ENCODE measurements at places on chromosomes 3 and 15.
A peak's percentile ranks its signal among the peaks of the same experiment; 100 is the strongest.

DNA sequence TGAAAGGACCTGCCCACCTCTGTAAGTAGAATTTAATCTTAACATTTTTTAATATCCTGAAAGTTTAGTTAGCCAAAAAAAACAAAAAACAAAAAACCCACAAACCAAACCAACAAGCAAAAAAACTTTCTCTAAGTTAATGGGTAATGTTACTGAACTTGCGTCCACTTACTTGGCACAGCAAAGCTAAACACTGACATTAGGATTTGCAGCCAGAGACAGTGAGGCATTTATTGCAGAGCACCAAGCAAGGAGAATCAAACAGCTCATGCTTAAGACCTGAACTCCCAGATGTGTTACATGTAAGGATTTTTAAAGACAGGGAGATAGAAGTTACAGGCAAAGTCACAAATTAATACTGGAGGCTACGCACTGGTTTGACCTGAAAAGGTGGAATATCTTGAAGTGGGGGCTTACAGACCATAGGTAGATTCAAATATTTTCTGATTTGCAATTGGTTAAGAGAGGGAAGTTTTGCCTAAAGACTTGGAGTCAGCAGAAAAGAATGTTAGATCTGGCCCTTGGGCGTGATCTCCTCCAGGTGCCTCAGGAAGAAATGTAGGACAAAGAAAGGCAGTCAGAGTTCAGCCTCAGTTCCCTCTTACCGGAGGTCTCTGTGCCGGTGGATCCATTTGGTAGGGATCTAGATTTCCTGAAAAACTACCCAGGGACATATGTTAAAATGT is 205.0 kb downstream of the ADAMTSL3 start:
- no peak for DNase-seq

- DNase-seq, result no peak
These were observed 45.0 kb downstream of the CCR1 start for GRCh38 chr3:46162975-46163555.

DNA sequence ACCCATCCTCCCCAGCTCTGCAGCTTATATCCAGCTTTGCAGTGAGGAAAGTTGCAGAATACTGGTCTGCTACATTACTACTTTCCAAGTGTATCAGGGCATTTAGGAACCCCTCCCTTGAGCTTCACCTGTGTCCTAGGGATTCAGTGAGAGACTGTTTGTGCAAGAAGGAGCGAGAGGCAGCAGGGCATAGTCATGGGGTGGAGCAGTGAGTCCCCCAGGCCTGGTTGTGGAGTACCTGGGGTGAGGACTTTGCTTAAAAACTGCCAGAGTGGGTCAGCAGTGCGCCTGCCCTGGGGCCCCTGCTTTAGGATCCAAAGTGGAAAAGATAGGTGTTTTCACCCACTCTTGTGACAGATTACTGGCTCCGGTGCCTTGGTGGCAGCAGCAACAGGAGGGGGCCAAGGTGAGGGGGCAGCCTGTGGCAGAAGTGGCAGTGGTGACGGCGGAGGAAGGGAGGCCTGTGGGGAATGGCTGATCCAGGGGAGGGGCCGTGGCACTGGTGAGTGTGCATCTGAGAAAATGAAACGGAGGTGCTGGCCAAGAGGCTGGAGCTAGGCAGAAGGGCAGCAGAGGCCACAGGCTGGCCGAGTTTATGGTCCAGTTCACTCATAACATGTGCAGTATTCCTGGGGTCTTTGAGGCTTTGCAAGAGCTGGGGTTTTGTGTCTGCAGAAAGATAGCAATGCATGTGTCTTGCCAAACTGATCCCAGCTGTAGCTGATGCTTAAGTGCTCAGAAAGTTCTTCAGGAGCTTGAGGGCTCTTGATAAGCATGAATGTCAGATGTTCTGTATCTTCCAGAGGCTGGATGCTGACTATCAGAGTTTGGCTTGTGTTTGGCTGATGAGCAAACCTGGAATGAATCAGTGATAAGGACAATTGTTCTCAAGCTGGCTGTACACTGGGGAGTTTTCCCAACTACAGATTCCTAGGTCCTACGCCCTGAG is 43.4 kb downstream of the GOLGA6A start:
- no peak for DNase-seq

- DNase-seq, result no peak
These were observed 99.2 kb downstream of the FHIT start for GRCh38 chr3:61152071-61152470.

DNA sequence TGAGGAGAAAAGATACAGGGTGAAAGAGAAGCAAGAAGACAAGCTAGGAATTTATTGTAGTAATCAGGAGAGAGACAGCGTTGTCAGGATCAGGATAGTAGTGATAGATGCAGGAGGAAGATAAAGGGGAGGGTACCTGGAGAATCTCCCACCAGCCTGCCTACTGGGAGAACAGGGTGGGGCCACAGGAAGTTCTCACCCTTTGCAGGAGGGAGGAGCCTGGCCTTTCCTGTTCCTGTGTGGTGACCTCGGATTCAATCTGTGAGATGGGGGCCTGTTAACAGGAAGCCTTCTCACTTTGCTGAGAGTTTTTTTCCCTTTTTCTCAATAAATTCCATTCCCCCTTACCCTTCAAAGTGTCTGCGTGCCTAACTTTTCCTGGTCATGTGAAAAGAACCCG is 37.6 kb downstream of the GMPS start:
- DNase-seq, result no peak

GRCh38 chr15:90358124-90359033 is 6.3 kb downstream of the ZNF774 start:
- no peak for DNase-seq

DNA sequence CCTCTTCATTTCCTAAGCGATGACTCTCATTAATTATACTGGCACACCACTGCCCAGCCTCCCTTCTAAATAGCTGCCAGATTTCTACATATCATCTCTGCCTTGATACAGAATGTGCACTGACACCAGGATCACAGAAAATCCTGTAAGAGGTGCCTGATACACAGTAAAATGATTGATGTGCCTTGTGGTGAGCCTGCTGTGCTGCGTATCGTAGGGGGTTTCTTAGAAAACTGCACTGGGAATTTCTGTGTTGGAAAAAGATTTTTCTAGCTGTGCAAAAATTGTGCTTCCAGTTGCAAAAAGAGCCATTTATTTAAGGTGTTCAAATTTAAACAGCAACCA is 3.0 kb upstream of the PLCH1 start:
- no peak for DNase-seq

- DNase-seq, result no peak
These were observed 13.4 kb downstream of the SCAMP5 start for GRCh38 chr15:75008629-75009326.

GRCh38 chr15:83118291-83118827 is 10.9 kb downstream of the TM6SF1 start:
- DNase-seq, result no peak

- DNase-seq, result no peak
These were observed 177.5 kb downstream of the RAB11A start for GRCh38 chr15:66046751-66047150.

DNA sequence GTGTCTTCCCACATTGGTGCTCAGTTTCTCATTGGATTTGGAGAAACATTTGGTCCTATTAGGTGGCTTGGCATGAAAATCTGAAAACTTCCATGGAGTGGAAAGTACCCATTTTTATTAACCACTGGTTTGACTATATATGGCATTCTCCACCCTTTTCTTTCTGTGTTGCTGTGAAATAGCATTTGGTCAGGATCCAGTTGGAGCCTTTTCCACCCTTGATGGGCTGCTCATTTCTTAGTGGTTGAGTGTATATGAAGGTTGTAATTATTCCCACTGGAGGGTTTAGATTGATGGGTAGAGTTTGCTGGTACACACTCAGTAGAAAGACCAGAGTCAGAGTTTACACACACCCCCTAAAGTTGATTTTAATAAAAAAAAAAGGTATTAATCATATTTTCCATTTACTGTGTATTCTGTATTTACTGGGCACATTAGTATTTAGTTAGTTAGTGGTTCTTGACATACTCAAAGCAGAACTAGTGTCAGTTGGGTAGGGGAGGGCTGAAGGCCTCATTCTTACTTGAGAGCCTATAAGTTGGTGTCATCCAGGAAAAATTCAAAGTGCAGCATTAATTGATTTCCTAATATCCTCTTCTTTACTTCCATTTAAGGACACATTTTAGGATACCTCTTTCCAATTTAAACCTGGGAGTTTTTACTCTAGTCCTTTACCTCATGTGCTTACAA is 69.5 kb downstream of the FLNB start:
- no peak for DNase-seq

- DNase-seq, result no peak
These were observed 58.8 kb upstream of the XCR1 start for GRCh38 chr3:46086083-46086437.

GRCh38 chr3:38117748-38118420 is 19.0 kb downstream of the ACAA1 start:
- DNase-seq, result peak; percentile 40

- DNase-seq, result no peak
These were observed 10.7 kb upstream of the SLC15A2 start for GRCh38 chr3:121883507-121883906.

DNA sequence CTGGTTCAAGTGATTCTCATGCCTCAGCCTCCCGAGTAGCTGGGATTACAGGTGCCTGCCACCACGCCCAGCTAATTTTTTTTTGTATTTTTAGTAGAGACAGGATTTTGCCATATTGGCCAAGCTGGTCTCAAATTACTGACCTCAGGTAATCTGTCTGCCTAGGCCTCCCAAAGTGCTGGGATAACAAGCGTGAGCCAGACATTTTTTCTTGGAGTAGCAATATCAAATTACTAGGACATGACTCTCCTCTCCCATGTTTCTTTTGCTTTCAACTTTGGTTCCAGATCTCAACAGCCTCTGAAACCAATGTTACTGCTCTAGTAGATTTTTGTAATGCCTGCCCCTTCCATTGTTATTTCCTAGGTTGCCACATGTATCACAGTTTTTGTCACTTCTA is 462.0 kb downstream of the GBE1 start:
- no peak for DNase-seq

GRCh38 chr15:50810128-50810527 is 44.6 kb upstream of the SPPL2A start:
- DNase-seq, result no peak

DNA sequence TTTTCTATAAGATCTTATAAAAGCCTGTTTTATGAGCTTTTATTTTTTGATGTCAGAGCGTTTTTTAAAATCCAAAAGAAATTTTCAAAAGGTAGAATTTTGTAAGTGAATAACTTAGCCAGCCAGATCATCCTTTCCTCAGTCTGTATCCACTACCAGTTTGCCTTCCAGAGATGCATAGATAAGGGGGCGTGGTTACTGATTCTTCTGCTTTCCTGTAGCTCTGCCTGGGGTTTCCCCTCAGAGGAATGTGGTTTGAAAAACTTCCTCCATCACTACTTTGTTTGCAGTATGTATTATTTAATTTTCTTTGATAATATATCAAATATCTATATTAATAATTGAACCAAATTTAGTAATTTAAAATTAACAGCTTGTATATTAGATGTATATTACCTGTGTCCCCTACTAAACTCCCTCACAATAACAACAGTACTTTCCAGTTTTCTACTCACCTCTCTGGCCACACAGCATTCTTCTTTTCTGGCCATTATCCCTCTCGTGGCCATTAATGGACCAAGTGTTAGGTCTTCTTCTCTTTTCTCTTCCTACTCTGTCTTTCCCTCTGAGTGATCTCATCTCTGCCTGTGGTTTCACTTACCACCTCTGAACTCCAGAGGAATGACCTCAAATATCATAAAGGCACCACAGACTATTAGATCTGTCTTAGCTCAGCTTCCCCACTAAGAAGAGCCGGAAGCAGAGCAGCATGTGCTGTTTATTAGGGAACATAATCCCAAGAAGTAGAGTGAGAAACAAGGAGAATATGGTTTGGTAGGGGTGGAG is 239.7 kb downstream of the UBE2E2 start:
- DNase-seq, result no peak

GRCh38 chr15:26772154-26773066 is at the start of gene GABRB3:
Gene GABRB3 (minus strand): TSS chr15:26773066.
- DNase-seq, result no peak

- no peak for DNase-seq
These were observed 7.2 kb downstream of the ISG20 start for GRCh38 chr15:88646088-88646405.

GRCh38 chr3:167110901-167111300 is 269.2 kb downstream of the ZBBX start:
- DNase-seq, result no peak

GRCh38 chr3:194328053-194328657 is 23.0 kb downstream of the CPN2 start:
- DNase-seq, result no peak

DNA sequence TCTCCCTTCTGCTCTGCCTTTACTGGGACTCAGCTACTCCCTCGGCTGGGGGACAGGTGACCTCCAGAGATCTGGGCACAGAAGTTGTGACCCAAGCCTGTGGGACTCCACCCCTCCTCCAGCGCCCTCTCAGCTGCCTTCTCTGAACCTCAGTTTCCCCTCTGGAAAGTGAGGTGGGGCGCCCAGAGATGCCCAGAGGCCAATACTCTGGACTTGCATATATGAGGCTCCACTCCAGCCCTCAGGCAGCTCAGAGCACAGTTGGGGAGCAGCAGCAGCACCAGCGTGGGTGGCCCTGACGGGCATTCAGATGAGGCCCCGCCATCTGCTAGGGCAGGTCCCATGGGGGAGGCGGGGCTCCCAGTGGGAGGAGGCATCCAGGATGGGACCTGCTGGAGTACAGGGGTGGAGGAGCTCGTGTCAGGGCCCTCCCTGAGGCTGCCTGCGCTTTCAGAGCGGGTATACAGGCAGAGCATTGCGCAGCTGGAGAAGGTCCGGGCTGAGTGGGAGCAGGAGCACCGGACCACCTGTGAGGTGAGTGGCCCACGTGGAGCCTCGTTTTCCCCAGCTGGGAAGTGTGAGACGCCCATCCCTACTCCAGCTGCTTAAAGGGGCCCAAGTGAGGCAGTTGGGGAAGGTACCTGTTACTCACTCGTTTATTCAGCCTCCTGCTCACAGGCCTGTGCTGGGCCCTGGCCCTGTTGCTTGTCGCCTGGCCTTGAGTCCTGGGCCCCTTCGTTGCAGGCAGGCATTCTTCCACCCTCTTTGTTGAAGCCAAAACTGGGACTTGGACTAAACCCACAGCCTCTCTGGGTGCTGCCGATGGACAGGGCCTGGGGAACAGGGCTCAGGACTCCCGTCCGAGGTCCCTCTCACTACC is 35.4 kb downstream of the PSTPIP1 start:
- no peak for DNase-seq

DNA sequence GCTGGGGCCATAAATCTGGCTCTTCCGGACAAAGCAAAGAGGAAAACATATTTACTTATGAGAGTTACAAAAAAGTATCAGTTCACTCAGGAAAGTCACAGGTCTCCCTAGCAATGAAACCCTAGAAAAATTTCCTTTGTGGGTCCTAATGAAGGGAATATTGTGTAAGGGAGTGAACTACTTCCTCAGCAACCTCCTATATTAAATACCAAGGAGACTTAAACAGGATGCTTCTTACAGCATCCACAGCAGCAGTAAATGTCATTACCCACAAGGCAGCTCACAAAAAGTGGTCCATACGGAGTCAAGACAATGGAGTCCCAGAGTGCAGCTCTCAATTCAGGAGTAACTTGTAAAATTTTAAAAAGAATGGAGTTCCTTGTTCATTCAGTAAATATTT is 14.9 kb upstream of the SLC24A5 start:
- no peak for DNase-seq

Measured in T-helper 17 cell (primary cell).